ENCODE measurements at places on chromosomes 5 and 9.

DNA sequence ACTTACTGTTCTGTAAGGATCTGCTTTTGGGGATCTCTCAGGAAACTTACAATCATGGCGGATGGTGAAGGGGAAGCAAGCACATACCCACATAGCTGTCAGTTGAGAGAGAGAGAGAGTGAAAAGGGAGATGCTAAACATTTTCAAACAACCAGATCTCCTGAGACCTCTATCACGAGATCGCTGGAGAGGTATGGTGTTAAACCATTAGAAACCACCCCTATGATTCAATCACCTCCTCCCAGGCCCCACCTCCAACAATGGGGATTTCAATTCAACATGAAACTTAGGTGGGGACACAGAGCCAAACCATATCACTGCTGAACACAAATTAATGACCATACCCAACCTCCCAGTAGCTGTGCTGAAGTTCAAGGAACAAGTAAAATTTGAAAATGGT, 48.2 kb upstream of the PRDM9 start:
- DNase-seq, result no peak

GRCh38 chr5:68345582-68345981, 130.0 kb downstream of the PIK3R1 start:
- no peak for DNase-seq

DNA sequence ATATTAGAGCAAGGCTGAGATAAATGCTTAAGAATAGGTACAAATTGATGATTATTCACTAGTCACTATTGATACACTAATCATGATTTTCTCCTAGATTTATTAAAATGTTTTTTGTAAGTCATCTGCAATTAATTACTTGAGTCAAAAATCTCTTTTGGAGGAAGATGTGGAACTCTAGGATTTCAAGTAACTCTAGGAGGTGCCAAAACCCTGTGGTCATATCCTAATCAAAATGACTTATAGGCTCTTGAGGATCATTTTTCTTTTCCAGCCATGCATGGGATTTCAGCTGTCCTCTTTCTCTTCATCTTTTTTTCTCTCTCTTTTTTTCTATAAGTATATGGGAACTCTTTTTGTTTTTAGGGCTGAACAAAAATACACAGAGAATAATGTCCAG, 141.8 kb upstream of the CD180 start:
- DNase-seq, result no peak

- no peak for DNase-seq
Observed at GRCh38 chr5:55104036-55104772, 1.8 kb downstream of the GZMA start.

DNA sequence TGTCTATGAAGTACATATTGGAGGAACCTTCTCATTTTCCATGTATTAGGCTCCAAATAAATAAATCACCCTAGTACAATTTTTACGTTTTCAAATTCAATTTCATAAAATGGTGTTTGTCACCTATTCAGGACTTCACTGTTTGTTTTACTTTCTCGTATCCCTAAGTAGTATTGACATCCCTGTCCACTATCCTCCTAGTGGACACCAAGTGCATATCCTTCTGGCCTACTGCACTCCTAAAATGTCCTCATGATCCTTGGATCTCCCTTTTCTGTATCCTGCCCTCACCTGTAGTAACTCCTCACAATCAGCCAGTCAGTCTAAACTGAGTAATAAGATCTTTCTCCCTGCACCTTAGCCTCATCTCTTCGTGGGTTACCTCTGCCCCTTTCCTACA, 539.9 kb downstream of the DMRTA1 start:
- no peak for DNase-seq

- no peak for DNase-seq
Observed at GRCh38 chr5:54329731-54330709, 19.6 kb upstream of the ARL15 start.

GRCh38 chr5:51732304-51732703, 349.1 kb downstream of the ISL1 start:
- no peak for DNase-seq

DNA sequence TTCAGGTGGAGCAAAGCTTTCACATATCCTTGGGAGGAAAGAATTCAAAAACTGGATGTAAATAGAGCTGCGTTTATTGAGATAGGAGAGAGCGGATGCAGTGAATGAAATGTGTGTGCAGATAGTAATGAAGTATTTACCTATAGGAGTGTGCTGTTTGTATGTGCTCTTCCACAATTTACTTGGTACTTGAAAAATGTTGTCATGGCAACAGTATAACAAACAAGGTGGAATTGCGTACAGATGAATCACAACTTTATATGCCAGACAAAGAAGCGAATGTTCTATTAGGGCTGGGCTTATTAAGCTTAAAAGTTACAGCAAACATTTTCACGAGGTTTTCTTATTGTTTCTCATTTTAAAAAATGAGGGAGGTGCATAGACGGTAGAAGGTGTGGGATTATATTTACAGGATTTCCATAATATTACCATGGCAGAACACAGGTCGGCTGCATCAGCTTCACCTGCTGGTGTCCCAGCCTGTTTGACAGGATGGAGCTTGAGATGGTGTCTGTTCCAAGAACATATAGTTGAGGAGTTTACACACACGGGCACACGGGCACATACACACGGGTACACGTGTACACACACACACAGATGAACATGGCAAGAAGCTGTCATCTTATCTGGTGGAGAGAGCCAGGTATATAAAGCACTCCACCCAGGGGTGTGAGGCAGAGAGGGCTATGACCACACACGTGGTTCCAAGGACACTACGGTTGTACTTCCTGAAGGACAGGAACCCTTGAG, 155.7 kb downstream of the RMI1 start:
- DNase-seq, result peak; percentile 9

- DNase-seq, result no peak
Observed at GRCh38 chr9:135492886-135493669, 7.4 kb upstream of the MRPS2 start.

GRCh38 chr5:35860686-35861085, 4.0 kb downstream of the IL7R start:
- DNase-seq, result no peak

- DNase-seq, result no peak
Observed at GRCh38 chr9:35845824-35846771, 17.1 kb downstream of the TMEM8B start.

DNA sequence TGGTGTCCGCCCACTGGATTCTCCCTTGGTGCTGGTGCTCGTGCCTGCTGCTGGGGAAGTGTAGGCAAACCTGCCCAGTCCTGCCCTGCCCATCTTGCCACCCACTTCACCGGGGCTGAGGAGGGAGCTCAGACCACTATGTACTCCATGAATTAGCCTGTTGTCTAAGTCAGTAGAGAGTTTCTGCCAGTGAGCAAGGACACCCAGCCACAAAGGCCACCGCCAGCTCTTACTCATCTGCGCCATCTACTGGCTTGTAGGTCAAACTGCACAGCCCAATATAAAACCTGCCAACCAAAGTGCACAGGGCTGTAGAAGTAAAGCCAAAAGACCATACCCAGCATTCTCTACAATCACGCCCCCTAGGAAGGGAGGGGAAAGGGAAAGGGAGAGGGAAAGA, 102.3 kb downstream of the GLIS3 start:
- no peak for DNase-seq

- no peak for DNase-seq
Observed at GRCh38 chr5:153866176-153866575, 172.5 kb downstream of the FAM114A2 start.

- DNase-seq, result no peak
Observed at GRCh38 chr5:2182020-2182419, 299.3 kb upstream of the IRX4 start.

- DNase-seq, result no peak
Observed at GRCh38 chr5:9513827-9514226, 32.0 kb downstream of the SEMA5A start.

DNA sequence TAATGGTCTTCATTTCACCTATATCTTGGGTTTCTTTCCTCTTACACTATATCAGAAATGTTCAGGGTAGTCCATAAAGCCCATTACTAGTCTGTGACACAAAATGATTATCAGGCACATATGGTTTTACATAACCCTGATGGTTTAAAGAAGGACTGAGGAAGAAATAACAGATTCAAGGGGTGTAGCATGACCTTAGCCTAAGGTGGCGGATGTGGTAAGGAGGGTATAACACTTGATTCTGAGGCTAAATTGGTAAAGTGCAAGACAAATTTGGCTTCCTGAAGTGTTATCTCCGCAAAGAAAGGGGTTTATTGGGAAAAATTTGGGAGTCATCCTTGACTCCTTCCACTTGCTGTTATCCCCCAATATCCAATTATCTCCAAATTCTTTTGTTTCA, 388.2 kb upstream of the RPS23 start:
- DNase-seq, result no peak

DNA sequence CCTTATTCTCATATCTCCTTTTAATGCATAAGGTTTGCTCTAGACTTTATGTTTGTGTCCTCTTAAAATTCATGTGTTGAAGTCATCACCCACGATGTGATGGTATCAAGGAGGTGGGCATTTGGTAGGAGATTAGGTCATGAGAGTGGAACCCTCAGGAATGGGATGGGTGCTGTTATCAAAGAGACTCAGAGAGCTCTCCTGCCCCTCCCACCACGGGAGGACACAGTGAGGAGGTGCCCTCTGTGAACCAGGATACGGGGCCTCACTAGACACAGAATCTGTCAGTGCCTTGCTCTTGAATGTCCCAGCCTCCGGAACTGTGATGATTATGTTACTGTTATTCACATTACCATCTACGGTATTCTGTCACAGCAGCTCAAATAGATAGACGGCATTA, 359.0 kb downstream of the IRX1 start:
- no peak for DNase-seq

DNA sequence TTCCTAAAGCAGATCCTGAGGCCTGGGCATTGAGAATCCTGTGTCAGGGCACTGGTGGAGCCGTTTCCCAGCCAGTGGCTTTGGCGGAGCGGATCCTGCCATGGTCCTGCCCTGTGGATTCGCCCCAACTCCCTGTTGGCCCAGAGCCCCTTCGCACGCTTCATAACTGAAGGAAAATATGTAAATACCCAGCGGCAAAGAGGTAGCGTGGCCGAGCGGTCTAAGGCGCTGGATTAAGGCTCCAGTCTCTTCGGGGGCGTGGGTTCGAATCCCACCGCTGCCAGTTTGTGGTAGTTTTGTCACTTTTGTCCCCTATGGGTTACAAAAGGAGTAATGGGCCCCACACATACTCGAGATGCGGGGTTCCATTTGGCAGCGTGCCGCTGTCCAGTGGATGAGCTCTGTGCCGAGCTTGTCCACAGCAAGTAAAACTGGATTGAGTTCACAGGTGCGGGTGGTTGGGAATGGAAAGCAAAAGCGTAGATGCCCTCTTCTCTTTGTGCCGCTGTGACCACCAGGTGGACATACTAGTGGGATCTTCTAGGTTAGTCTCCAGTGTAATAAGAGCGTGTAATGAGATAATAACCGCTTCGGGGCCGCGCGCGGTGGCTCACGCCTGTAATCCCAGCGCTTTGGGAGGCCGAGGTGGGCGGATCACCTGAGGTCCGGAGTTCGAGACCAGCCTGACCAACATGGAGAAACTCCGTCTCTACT, 17.3 kb downstream of the TRIM7 start:
- no peak for DNase-seq

- no peak for DNase-seq
Observed at GRCh38 chr5:119395080-119395836, 39.4 kb downstream of the TNFAIP8 start.

DNA sequence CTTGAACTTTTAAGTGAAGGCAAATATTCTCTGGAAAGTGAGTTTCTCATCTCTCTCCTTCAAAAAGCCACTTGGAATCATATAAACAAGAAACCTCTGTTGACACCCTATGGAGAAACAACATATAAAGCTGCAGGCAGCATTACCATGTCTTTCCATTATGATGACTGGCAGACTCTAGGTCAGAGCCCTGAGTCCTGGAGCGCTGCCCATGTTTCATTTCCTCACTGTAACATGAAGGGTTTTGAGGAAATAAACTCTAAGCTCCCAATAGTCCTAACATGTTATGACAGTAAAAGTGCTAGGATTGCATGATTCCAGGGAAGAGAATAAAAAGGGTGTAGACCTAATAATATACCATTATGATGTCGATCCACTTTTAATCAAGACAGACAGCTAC, 220.6 kb downstream of the CTNND2 start:
- DNase-seq, result no peak

DNA sequence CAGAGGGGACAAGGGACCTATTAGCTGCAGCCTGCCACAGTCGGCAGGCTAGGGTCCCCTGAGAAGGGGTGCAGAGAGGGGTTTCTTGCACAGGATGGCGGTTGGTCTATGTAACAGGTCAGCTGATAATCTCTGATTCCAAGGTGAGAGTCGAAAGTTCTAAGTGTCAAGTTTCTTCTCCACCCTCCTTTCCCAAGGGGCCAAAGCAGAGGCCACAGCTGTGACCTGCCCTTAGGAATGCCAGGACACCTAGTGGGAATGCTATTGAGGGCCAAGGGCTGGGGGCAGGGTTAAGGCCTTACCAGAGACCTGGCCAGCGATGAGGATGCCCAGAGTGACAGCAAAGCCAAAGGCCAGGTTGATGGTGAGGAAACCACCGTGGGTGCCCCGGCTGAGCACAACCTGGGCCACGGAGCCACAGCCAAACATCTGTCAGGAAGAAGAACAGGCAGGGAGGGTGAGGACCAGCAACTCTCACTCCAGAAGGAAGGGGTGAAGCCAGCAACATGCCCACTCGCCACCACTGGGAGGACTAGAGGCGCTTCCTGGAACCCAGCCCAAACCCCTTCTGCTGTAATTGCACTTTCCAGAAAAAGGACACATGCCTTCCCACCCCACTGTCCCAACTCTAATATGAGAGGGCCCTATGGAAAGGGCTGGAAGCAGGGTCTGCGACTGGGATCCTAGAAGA, 3.8 kb downstream of the AQP3 start:
- DNase-seq, result no peak

- DNase-seq, result no peak
Observed at GRCh38 chr5:102666164-102666946, 88.8 kb upstream of the PAM start.

- DNase-seq, result no peak
Observed at GRCh38 chr5:117326997-117327396, 752.4 kb upstream of the SEMA6A start.

- DNase-seq, result no peak
Observed at GRCh38 chr5:127227881-127228280, 62.7 kb upstream of the MEGF10 start.

DNA sequence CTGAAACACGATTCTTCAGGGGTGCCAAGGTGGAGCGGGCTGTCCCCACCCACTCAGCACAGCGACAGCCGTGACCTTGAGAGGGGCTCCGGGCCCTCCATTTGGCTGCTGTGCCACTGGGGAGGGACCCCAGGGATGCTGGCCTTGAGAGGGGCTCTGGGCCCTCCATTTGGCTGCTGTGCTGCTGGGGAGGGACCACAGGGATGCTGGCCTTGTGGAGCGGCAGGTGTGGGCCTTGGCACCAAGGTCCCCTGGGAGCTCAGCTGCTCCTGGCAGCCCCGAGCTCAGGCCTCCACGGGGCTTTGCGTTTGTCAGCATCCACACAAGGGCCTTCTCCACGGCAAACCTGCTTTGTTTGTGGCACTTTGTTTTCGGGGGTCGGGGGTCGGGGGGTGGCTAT, 137.6 kb upstream of the LPCAT1 start:
- no peak for DNase-seq

- DNase-seq, result no peak
Observed at GRCh38 chr5:79954620-79955019, 36.4 kb downstream of the MTX3 start.

GRCh38 chr5:158375531-158375930, 516.6 kb upstream of the CLINT1 start:
- no peak for DNase-seq

All from SHP77 treated with DMSO at 0.1 percent for 48 hours (cell line).